ENCODE measurements at places on chromosomes 2 and 18.

- DNase-seq, result no peak
These were observed 222.4 kb downstream of the EXOC6B start for GRCh38 chr2:72603481-72603880.

DNA sequence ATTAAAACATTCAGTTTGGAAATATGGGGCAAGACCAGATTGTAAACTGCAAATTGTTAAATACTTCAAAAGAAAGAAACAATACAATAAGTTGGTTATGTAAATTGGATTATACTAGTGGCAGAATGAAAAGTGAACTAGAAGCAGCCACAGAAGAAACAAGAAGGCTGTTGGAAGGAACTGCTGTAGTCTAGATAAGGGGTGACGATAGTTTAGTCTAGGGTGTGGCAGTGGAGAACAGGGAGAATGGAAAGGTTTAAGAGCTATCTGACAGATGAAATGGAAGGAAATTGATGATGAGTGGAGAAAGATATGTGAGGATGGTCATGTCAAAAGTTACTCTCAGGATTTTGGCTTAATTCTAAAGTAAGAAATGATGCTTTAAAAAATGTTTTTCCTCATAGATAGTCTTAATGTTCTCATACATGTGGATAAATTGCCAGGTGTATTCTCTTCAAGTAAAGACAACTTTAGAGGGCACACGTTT lies 179.7 kb downstream of the GPD2 start:
- no peak for DNase-seq

DNA sequence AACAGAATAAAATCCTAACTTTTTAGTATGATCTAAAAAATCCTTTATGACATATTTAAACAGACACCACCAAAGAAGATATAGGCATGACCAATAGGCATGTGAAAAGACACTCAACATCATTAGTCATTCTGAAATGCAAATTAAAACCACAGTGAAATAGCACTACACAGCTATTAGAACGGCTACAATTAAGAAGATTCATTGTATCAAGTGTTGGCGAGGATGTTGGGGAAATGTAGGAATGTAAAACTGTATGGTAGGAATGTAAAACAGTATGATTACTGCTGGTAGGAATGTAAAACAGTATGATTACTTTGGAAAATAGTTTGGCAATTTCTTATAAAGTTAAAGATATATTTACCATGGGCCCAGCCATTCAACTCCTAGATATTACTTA lies 253.3 kb upstream of the TCF4 start:
- no peak for DNase-seq

DNA sequence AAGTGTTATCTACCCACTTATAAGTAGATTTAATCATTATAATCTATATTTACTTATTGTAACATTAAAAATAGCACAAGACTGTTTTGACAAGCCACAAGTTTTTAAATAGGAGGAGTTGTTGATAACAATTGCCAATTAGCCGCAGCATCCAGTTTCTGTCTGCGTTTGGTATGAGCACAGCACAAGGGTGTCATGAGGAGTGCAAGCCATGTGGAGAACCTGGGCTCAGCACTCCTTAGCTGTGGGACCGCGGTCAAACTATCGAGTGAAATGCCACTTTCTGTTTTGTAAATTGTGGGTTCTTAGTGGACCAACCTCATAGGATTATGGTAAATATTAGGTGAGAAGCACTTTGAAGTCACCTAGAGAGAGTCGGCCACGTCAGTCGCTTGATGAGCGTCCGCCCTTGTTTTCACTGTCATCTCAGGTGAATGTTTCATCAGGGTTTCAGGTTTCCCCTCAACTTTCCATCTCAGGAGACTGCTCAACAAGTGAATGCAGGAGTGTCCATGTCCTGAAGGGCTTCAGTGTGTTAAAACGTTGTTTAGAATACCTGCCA lies 294.5 kb downstream of the ZNF407 start:
- DNase-seq, result no peak

DNA sequence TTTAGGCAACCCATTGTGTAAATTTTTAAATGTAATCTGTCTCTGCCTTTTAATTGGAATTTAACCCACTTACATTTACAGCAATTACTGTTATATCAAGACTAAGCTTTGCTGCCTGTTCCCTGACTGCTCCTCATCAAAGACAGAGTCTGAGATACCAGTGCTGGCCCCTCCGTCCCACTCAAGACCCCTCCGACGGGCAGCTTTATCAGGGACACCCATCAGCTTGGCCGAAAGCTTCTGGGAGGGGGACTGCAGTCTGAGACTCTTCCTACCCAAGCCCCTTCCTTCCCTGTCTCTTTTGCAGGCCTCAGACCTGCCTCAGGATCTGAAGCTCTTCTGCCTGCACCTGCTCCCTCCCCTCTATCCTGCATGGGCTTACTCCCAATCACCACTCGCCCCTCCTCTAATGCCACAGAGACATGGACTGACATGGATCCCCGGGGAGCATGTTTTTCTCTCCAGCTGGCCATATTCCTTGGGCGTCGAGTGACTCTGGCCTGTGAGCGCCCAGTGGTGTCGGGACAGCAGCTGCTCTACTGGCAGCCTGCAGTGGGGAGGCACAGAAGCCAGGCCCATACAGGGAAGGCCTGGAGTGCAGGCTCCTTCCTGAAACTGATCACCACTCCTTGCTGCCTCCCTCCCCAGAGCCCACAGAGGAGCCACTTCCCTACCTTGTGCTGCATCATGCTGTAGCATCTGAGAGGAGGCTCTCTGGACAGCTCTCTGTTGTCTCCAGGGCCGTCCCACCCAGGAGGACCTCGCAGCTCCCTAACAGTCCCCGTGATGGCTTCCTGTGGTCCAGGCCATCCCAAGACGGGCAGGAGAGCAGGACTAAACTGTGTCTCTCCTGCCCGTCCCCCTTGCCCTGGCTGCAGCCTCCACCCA lies 3.7 kb upstream of the KIF1A start:
- no peak for DNase-seq

DNA sequence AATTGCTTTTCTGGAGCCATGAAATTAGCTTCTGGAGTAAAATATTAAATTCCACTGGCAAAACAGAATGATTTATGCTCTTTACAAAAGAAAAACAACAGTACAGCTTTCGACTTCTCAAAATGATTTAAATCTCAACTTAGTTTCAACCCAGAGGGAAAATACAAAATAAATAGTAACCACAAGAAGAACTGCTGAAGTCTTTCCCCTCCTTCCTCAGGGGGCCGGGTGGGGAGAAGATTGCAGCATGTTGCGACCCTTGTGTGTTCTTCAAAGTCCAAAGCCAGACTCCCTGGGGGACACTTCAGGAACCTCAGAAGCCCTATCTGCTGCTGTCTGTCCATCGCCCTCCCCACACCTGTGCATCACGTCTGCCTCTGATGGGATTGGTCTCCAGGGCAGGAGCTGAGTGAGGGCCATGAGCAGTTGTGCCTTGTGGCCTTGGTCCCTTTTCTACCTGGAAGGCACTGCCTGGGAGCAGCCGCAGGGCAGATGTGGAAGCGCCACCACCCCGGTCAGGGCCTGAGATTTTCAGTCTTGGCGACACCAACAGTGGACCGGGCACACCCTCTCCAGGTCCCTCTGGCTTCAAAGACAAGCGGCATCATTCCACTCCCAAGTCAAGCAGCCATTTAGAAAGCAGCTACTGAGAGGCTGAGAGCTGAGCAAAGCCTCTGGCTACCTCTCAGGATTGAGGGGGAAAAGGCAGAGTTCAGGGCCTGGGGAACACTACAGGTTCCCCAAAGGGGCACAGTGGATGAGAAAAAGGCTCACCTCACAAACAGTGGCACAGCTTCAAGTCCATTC lies 210.1 kb upstream of the RAB6C start:
- no peak for DNase-seq

DNA sequence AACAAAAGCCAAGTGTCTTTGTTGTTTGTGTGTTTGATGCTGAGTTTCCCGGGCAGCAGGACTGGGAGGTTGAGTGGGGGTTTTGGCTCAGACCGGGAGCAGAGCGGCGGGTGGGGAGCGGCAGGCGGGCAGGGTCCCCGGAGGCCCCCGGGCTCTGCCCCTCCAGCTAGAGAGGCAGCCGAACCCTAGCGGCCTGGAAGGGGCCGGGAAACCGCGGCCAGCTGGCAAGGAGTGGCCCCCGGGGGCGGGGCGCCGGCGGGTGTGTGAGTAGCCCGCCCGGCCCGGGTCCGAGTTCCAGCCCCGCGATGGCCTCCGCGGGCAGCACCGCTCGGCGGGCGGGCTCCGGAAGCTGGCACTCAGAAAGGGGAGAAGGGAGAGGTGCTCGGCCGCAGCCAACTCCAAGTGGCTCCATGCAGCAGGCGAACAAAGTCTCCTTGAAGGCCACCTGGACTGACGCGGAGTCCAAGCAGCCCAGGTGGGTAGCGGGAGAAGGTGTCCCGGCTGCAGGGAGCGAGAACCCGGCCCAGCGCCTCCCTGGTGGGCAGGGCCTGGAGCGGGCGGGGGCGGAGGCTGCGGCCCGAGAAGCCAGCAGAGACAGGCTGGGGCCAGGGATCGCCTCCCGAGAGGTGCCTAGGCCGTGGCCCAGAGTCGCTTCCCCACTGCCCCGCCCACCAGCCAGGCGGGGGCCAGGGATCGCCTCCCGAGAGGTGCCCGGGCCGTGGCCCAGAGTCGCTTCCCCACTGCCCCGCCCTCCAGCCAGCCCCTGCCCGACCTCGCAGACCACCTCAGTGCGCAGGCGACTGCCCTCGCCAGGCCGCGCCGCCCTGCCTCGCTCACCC lies at the start of gene ANKRD53:
Gene ANKRD53, plus strand, starts transcription at position 290 of the 839 bp plus-strand sequence. Its CDS starts 16 bp downstream, at position 306.
- no peak for DNase-seq

DNA sequence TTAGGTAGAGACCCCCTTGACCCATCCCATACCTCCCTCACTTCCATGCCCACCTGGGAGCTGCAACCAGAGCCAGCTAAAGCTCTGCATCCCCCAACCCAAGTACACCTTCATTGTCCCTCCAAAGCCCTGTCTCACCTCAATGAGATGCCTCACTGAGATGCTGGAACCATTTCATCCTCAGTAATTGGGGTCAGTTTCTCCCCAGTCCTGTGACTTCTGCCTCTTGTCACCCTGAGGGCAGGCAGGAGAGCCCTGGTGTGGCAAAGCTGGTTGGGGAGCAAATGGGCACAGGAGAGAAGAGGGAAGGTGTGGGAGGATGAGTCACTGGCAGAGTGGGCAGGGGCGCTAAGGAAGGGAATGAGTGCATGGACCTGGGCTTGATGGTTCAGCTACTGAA lies 27.9 kb upstream of the NT5DC4 start:
- peak; percentile 33 for DNase-seq

DNA sequence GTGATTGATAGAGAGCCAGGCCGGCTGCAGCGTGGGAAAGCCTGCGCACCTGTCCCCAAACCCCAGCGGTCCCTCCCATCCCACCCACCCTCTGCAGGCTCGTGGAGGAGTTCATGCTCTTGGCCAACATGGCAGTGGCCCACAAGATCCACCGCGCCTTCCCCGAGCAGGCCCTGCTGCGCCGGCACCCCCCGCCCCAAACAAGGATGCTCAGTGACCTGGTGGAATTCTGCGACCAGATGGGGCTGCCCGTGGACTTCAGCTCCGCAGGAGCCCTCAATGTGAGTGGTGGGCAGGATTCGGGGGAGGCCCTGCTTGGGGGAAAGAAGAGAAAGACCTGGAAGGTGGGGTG lies 48.9 kb upstream of the ALPP start:
- DNase-seq, result no peak

- no peak for DNase-seq
These were observed 156.3 kb downstream of the CABLES1 start for GRCh38 chr18:23291456-23292205.

- DNase-seq, result no peak
These were observed 105.1 kb downstream of the NUP35 start for GRCh38 chr2:183229386-183229785.

DNA sequence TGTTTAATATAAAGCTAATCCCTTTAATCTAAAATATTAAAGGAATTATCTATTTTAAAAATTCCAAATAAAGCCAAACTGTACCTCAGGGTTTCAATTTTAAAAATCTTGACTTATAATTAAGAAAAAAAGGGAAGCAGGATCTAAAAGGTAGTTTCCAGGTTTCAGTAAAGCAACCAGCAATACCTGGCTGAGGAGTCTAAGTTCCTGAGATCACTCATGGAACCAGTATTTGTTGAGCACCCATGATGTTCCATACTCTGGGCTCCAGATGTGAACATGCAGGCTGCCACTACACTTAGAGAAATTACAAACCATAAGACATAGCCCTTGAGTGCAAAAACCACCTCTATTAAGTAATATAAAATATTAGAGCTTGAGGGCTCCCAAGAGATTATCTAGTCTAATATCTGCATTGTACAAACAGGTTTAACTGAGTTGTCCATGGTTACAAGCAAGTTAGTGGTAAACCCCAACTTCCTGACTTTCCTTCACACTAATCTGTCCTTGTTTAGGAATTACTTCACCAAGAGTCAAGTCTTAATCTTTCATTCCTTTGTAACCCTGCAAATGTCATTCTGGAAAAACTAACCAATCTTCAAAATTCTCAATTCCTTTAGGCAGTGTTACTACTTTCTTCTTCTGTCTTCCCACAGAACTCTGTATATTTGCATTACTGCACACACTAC lies 49.2 kb downstream of the CLASP1 start:
- no peak for DNase-seq

DNA sequence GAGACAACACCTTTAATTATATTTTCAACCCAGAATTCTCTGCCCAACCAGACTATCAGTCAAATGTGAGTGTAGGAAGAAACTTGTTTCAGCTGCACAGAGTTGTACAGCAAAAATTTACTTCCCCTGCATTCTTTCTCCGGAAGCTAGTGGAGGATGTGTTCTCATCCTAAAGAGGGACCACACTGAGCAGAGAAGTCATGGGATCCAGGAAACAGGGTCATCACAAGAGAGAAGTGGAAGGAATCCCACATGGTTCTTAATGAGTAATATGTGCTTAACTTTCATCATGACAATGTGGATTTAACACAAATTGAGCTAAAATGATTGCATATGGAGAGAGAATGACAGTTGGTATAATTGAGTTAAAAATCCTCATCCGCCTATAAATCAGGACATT lies 78.2 kb downstream of the INPP4A start:
- no peak for DNase-seq

DNA sequence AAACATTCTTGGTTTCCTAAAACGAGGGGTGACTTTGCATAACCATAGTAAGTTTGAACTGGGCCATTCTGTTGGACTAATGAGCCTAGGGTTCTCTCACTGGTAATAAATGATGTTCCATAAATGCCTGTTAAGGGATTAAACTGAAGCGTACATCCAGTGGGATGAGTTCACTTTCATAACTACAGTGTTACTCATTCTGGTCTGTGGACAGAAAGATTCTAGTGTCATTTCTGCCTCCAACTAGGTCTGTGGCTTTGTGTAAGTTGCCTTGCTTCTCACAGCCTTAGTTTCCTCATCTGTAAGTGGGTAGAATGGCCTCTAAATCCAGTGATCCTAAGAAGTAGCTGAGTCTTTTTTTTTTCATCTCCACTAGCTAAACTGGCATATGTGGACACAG lies 1860.6 kb upstream of the PIK3C3 start:
- no peak for DNase-seq

GRCh38 chr2:46521215-46521683 lies 41.9 kb downstream of the TMEM247 start:
- no peak for DNase-seq

GRCh38 chr2:142992840-142993239 lies 115.4 kb downstream of the KYNU start:
- no peak for DNase-seq

Measured in activated CD4-positive, alpha-beta T cell treated with anti-CD3 and anti-CD28 coated beads for 4 hours (primary cell).